Esophagus squamous epithelium (tissue), 5 donors: ENCODE measurements at places on chromosomes 1 and 21.

DNA sequence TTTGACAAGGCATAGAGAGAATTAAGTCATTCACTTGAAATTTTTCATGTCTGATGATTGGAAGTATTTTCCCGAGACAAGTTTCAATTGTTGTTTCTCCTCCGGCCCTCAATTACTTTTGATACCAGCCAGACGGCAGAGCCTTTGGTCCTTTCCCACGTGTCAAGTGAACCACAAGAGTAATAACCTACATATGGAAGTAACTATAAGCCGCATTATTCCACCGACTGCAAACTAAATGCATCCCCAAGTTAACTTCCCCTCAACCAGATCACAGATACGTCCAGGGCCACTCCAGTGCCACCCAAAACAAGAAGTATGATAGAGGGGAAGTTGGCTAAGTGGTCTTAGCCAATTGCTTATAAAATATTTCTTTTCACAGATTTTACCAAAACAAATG, 20.2 kb downstream of the COLGALT2 start:
- no peak for DNase-seq

DNA sequence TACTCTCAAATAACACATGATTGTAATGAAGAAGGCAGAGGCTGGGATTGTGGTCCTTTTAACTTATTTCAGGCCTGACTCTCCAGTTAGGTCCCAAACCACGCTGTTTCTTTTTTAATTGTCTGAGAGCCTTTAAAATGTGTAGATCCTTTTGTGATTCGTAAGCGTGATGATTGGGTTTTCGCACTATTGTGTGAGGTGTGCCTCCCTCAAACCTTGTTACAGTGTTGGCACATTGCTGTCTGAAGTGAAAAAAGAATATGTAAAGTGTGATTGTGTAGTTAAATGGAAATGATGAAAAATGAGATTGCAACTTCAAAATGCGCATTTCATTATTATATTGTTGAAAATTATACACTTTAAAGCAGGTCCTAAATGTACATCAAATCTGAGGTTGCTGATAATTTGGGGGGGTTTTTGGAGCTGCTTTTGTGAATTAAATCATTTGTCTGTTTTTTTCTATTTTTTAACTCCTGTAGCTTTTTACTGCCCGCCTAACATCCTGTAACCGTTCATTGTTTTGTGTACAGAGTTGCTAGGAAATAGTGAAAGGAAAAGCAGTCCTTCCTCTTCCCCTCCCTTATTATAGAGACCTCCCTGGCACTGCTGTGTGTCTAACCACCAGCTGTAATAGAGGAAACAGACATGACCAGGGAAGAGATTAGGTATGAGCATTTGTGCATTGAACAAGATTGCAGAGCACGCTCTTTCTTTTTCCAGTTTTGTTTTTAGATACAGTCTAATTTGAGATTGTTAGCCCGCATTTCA, 43.3 kb downstream of the IARS2 start:
- DNase-seq = no peak

DNA sequence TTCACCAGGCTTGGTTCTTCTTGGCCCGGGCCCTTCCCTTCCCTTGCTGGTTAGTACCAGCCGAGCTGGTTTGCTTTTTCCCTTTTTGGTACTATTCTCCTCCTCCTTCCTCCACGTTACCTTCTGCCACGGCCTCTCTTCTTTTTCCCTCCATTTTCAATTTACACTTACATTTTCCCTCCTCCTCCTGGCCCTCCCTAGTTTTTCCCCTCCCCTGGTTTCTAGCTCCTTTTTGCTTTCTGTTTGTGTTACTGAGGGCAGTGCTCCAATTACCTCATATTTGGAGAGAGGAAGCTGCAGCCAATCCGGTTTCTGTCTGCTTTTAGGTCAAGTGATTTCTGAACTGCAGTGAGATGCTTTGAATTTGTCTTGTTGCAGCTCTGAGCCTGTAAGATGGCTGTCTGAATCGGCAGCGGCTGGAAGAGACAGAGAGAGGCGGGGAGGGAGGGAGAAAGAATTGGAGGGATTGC, 63.7 kb downstream of the MACF1 start:
- no peak for DNase-seq

DNA sequence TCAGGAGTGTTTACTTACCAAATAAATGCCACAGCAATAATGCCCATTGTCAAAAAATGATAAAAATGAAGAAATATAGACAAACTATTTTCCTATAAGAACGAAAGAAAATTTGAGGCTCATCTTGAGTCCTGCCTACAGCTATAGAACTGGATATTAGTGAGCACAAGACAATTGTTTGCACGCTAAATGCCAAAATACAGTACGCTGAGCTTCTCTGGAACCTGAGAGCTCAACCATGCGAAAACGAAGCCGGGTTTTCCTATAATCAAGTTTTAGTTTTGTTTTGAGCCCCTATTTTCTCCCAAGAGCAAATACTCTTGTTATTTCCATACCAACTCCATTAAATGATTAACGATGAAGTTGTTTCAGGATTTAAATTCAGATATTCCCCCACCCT, 42.0 kb upstream of the CCSAP start:
- no peak for DNase-seq

DNA sequence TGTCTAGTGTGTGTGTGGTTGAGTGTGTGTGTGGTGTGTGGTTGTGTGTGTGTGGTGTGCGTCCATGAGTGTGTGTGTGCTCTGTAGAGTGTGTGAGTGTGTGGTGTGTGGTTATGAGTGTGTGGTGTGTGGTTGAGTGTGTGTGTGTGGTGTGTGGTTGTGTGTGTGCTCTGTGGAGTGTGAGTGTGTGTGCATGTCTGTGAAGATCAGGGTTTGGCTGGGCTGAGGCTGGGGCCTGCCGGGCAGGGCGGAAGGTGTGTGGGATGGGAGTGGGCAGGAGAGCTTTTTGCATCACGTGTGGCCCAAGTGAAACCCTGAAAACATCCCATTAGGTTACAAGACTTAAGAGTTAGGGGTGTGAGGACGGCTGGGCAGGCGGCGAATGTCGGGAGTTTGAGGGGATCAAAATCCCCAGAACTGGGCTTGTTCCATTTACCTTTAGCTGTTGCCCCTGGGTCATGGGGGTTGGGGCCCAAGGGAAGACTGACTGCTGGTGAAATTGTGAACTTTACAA, 2.9 kb upstream of the FCMR start:
- no peak for DNase-seq

DNA sequence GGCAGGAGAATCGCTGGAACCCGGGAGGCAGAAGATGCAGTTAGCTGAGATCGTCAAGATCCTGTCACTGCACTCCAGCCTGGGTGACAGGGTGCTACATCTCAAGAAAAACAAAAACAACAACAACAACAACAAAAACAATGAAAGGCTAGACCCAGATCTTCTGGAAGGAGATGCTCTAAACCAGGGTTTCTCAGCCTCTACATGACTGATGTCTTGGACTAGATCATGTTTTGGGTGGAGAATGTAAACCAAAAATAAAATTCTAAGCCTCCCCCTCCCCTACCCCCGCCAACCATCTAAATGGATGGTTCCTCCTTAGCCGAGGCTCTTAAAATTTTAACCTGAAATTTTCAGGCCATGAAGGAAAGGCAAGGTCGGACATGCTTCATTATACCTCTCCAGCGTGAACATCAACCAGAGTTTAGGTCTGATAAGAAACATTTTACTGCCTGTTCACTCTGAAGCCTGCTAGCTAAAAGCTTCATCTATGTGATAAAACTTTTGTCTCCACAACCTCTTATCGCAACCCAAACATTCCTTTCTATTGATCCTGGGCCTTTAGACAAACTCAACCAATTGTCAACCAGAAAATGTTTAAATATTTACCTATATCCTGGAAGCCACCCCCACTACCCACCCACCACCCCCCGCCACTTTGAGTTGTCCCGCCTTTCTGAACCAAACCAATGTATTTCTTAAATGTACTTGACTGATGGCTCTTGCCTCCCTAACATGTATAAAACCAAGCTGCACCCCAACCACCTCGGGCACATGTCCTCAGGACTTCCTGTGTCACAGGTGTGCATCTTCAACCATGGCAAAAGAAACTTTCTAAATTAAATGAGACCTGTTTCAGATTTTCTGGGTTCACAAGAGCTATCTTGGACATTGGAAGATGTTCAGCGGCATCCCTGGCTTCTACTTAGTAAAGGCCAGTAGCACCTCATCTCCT, 1.9 kb upstream of the CAPN2 start:
- DNase-seq = no peak

DNA sequence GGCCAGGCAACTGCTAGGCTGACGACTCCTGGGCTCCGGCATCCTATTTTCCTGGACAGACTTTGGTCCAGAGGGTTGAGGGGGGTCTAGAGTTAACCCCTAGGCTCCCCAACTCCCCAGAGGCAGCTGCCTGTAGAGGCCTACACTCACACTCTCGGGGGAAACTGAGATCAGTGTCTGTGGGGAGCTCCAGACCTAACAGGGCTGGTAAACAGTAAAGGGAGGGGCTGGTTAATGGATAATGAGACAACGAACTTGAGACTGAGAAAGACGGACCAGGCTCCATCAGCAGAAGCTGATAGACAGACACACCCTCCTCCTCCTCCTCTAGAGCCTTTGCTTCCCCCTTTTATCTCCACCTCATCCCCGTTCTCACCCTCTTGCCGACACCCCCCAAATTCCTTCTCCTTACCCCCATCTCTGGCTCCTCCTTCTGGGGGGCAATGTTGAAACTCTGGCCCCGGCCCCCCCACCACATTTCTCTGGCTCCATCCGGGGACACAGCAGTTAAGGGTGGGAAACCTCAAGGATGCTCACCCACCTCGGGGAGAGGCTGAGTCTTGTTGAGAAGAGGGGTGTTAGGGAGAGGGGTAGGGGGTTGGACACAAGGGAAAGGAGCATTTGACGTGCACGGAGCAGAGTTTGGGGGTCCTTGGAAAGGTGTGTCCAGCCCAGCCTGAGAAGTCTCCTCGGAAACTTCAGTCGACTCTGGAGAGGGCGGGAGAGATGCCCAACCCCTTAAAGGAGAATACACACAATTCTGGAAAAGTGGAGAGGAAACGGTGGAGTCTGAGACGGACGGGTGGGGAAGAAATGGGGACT, at the start of gene MTMR11:
MTMR11 (minus strand) TSS at position 710 of the 822 bp plus-strand sequence; CDS start at position 478, 232 bp downstream.
- no peak for DNase-seq

GRCh38 chr1:99648107-99648506, 2.2 kb downstream of the PALMD start:
- DNase-seq = no peak

DNA sequence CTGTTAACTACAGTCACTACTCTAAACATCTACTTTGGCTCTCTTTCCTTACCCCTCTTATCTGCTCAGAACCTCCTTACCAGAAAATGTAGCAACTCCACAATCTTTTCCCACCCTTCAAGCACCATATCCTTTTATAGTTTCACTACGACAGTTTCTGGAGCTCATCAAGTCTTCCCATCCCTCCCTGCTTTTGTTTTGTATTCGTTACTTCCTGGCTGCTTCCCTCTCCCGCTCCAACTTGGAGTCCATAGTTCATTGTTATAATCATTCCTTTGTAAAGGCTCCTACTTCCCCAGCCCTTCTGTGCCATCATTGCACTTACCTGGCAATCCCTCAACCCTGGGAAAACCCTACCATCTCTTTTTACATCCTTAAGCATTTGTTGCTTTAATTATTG, 18.0 kb downstream of the MPZL1 start:
- DNase-seq = no peak

DNA sequence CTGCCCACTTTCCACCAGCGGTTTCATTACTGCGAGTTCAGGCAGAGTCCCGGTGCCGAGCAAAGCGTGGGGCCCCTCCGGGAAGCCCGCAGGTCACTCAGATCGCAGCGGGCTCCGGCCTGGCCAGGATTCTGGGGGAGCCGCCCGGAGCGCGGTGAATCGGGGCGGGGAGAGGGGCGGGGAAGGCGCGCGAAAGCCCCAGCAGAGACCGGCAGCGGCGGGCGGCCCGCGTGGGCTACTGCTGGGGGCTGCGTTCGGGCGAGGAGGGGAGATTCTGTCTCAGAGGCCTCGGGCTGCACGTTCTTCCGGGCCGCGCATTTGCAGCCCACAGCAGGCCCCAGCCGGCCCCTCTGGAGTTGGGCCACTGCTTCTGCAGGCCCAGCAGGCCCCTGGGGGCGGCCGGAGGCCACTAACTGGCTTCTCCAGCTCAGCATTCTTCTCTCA, 64.7 kb downstream of the SCCPDH start:
- DNase-seq = no peak

DNA sequence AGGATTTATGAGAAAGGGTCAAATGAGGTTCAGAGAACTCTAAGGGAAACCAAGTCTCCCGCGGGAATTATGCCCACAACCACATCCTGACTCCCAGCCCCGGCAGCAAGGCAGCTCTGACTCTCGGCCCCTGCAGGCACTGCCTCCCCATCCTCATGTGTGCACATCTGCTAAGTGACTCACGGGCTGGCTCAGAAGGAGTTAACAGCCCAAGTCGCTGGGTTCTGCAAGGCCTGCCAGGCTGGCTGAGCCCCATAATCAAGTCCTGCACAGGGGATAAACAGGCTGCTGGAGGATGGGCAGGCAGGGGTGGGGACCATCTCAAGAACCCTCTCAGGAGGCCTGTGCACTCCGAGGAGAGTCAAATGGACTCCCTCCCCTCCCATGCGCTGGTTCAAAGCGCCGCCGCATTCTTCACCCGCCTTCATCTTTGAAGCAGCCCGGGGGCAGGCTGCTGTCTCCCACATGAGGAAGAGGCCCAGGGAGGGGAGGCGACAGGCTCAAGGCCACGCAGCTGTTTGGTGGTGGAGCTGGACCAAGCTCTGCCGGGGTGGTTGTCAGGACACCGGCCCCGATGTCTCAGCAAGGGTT, 344.3 kb downstream of the MATN1 start:
- no peak for DNase-seq

GRCh38 chr21:26753822-26754221, 91.4 kb downstream of the ADAMTS1 start:
- no peak for DNase-seq

GRCh38 chr1:174232761-174233160, 73.4 kb downstream of the RABGAP1L start:
- no peak for DNase-seq

DNA sequence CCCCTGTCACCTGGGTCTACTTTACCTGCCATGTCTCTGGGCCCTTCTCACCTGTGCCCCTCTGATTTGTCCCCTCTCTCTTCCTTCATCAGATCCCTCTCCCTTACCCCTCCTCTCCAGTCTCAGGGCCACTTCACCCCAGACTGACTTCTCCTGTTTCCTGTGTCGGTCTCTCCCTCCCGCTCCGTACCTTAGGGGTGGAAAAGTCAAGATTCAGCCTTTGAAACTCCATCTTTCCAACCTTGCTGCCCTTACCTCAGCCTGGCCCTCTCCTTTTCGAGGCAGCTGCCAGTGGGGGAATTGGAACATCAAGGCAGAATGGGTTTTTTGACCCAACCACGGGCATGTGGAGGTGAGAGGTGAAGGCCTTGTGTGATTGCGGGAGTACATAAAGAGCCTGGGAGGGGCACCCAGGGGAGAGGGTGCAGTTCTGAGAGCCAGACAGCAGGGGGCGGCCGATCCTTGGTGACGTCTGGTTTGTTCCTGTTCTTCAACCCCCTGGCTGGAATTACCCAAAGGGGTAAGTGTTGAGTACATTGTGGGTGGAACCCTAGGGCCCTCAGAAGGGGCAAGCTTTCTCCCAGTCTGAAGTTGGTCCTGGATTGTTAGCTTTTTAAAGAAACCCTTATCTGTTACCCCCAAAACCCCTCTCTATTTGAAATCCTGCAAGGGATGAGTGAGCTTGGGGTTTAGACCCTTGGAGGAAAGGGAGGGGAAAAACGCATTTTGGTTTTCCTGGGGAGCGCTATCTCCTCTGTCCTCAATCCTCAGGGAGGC, 12.3 kb upstream of the DMBX1 start:
- peak; percentile 7 for DNase-seq

GRCh38 chr1:31647106-31647505, 2.4 kb upstream of the PEF1 start:
- DNase-seq = no peak

GRCh38 chr21:31446226-31446855, 102.3 kb upstream of the TIAM1 start:
- no peak for DNase-seq
